ENCODE measurements at places on chromosomes 2 and 18.
A peak's percentile ranks its signal among the peaks of the same experiment; 100 is the strongest.

DNA sequence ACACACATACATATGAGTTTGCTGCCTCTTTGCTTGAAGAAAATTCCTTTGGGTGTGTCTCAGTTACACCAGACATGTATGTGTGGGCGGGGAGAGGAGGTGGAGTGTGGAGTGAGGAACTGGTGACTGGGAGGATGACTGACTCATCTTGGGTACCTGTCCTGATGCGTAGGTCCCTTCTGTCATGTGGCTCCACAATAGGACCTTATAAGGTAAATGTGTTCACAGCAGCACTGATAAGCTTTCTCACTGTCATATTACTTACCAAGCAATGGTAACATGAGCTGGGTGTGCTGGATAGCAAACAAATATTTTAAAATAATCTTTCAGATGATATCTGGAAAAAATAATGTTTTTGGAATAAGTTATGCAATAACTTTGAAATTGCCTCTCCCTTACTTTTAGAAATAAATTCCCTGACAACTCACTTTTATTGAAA lies 45.1 kb downstream of the SLC9A2 start:
- DNase-seq: no peak

DNA sequence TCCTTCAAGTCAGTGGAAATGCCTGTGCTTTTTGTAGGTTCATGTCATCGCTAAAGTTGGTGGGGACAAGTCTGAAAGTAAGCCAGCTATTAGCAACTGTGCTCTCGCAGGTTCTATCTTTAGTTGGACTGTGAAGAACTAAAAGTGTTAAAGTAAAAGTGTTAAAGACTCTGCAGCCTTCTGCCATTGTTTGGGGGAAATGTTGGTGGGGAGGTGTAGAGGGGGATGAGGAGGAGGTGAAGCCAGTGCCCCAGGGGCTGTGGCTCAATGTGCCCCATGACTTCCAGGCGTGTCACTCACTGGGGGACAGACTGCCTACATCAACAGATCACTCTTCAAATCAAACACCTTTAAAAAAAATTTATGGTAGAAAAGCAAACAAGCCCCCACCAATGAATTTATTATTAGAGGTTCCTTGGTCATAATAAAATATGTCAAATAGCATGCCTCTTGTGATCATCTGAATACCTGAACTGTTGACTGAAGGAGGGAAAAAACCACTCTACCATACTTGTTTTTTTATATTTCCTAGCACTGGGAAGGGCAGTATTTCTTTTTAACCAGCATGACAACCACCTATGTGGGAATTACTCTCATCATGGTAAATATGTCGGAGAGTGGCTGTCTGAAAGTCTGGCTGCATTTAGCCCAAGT lies 19.3 kb downstream of the TGFA start:
- DNase-seq: no peak

DNA sequence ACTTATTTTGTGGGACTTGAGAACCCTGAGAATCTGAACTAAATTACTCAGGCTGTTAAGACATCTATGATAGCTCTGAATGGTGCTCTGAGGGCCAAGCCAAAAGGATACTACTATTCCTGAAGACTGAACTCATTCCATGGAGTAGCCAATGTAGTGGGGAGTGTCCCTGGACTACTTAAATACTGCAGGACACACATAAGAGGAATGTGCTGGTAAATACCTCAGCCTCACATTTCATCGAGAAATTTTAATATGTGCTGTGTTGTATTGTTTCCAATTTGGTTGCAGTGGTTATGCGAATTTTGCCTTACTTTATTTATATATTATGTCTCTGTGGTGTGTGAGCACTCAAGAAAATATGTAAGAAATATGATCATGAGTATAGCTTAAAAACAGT lies 264.4 kb upstream of the FIGN start:
- DNase-seq: no peak

DNA sequence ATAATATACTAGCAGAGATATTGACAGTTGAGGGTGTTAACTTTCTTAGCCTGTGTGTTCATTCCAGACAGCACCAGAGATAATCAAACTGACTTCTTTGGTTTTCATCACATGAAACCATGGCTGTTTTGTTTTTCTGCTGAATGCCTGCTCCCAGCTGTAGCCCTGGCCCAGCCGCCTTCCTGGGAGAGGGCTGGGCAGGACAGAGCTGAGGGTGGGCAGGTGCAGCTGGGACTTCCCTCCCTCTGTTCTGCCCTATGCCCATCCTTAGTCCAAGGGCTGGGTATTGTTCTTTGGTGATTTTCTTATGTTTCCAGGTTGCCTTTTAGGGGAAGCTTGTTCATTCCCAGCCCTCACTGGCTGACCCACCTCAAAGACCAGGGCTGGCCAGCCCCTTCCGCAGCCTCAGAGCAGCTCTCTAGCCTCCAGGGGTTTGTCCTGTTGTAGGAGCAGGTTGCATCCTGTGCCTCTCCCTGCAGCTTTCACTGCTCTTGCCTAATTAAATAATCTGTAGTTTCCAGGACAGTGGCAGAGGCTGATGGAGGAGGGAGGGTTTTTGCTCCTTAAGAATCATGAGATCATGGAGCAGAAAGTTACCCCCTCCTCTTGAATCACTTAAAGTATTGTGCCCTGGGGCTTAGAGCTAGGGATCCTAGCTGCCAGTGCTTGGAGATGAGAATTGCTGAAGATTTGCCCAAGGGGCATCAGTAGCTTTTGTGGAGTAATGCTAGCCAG lies 61.4 kb downstream of the MTCL1 start:
- peak; percentile 44 for DNase-seq

DNA sequence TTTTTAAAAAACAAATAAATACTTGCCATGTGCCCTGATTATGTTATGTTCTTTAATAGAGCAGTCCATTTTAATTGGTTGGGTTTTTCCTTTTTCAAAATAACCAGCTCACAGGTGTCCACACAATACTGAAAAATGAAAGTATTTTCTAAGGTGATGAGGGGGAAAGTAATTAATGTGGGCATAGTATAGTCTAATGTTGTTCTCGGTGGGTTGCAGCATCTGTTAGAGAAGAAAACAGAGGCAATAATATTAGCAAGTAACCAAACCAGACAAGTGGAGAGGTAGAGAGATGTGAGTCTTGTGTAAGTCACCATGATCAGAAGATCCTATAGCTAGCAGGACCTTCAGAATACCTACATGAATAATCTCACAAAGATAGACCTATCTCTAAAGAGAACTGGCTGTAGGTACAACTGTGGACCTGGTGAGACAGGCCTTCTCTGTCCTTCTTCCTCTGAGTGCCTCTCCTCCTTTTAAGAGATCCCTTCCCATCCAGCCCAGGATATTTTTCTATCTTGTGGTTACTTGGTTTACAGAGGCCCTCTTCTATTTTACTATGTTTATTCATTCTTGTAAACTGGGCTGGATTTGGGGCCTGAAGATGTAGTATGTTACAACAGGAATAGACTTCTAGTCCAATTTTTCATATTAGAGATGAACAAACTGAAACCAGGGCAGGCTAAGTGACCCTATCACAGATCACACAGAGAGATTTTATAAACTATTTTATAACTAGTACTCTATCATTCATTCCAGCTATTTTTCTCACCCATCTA lies 67.1 kb upstream of the MSTN start:
- DNase-seq: no peak

- DNase-seq: no peak
These were observed 5.8 kb upstream of the OSBPL6 start for GRCh38 chr2:178188466-178188865.

DNA sequence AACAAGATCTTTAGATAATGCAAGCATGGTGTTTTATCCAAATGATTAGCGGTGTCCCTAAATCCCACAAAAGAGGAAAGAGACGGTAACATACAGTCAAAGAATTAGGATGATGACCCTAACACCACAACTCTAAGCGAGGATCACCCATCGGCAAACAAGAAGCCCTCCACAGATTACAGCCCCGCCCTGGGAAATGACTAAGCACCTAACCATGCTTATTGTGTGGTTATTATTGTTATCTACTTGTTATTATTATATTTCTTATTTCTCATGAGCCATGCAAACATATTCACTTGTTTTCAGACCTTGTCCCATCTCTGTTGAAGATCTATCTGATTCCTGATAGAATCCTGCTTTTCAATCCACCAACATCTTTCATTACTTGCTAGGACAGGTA lies 651.3 kb downstream of the NYAP2 start:
- no peak for DNase-seq

GRCh38 chr2:98234776-98235175 lies 111.5 kb upstream of the CNGA3 start:
- no peak for DNase-seq

DNA sequence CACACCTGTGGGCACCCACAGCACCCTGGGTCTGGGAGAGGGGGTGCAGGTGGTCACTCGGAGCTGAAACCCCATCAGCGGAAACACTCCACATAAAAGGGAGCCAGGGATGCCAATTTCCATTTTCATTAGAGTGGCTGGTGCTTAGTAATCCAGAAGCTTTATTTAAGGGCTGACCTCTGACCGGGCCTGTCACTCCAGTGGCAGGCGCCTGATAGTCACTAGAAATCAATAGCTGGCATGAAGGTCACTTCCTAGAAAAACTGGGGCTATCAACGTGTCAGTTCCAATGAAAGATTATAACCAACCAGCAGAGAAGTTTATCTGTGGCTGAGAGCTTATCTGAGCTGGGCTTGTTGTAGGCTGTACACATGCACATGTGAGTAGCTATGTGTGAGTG lies 333.7 kb upstream of the SKOR2 start:
- DNase-seq: no peak

DNA sequence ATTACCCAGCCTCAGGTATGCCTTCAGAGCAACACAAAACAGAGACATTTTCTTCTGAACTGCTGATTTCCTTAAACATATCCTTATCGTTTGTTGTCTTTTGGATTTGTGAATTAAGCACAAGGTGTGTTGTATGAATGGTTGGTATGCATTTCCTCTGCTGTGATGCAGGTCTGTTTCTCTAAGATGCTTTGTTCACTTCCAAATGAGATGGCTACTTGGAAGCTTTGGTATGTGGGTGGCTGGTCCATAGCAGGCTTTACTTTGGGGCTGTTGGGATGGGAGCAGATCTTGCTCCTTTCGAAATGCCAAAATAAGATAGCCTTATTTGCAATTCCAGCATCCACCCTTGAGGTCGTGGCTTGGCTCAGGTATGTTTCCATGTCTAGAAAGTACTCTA lies 257.2 kb downstream of the INSIG2 start:
- no peak for DNase-seq

GRCh38 chr18:33803636-33804035 lies 225.6 kb downstream of the ASXL3 start:
- DNase-seq: no peak

- DNase-seq: no peak
These were observed 63.4 kb downstream of the EMX1 start for GRCh38 chr2:72980535-72981217.

GRCh38 chr2:95046371-95047112 lies 21.0 kb downstream of the MAL start:
- DNase-seq: no peak

- DNase-seq: no peak
These were observed 42.2 kb downstream of the TPO start for GRCh38 chr2:1455466-1455865.

- DNase-seq: no peak
These were observed 14.7 kb upstream of the METAP1D start for GRCh38 chr2:171985076-171985475.

- DNase-seq: no peak
These were observed 360.1 kb upstream of the VWC2L start for GRCh38 chr2:214050731-214051130.

- DNase-seq: no peak
These were observed 16.0 kb downstream of the ASPRV1 start for GRCh38 chr2:69945441-69945840.

DNA sequence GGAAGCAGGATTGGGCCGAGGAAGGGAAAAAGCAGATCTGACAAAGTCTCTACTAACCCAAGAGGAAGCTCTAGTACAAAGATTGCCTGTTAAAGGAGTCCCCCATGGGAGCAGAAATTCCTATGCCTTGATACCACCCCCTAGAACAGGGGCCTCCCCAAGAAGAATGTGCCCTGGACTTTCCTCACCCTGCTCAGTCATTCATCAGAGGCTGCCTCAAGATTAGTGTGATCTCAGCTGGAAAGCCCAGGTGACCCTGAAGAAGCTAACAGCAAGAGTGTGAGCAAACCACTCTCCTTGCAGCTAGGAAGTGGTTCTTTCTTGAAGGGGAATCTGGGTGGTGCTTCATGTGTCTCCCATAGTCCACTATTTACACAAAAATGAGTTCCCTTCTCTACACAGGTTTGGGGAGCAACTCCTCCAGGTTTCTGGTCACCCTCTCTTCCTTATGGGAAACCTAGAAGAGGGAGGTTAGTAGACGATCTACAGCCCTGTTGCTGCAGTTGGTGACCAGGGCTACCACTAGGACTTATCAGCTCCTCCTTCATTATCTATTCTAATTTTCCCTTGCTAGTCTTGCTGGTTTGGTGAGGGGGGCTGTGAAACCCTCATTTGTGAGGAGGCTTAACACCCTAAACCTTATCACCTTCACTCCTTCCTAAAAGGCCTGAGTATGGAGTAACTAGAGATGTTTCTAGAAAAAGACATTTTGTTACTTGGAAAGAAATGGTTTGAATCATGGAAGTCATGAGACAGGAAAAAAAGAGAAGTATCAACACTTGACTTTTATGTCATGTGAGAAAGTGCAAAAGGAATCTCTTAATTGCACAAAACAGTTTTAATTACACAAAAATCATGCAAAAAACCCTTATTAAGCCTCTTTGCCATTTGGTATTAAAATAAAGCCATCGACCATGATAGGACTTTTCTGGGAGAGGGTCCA lies 2.9 kb upstream of the WDR7 start:
- no peak for DNase-seq

- DNase-seq: no peak
These were observed 18.6 kb downstream of the ERMN start for GRCh38 chr2:157307021-157307420.

- DNase-seq: no peak
These were observed 102.1 kb downstream of the ABCA12 start for GRCh38 chr2:215036314-215036713.

DNA sequence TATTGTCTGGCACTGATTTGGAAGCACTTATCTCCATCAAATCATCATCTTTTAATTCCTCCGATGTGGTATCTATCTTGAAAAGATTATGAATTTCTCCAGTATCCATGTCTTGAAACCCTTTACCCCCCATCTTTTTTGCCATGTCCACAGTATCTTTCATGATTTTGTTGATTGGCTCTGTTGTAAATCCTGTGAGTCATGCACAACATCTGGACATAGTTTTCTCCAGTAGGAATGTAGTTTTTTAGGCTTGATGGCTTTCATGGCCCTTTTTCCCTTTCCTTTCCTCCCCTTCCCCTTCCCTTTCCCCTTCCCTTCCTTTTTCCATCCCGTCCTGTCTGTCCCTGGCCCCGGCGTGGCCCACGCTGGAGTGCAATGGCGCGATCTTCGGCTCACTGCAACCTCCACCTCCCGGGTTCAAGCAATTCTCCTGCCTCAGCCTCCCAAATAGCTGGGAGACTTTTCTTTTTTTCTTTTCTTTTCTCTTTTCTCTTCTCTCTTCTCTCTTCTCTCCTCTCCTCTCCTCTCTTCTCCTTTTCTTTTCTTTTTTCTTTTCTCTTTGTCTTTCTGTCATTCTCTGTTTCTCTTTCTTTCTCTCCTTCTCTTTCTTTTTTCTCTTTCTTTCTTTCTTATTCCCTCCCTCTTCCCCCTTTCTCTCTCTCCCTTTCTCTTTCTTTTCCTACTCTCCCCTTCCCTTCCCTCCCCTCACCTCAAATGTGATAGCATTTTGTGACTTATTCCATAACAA lies 18.4 kb upstream of the ZNF638 start:
- no peak for DNase-seq

- no peak for DNase-seq
These were observed 27.4 kb downstream of the RAPGEF4 start for GRCh38 chr2:172763079-172763478.

GRCh38 chr2:213281156-213281555 lies 3.1 kb upstream of the SPAG16 start:
- DNase-seq: no peak

GRCh38 chr2:240399419-240400324 lies 35.8 kb upstream of the GPC1 start:
- DNase-seq: no peak
